Iris pigment epithelial cell (primary cell): ENCODE measurements at places on chromosomes 16 and 17.

DNA sequence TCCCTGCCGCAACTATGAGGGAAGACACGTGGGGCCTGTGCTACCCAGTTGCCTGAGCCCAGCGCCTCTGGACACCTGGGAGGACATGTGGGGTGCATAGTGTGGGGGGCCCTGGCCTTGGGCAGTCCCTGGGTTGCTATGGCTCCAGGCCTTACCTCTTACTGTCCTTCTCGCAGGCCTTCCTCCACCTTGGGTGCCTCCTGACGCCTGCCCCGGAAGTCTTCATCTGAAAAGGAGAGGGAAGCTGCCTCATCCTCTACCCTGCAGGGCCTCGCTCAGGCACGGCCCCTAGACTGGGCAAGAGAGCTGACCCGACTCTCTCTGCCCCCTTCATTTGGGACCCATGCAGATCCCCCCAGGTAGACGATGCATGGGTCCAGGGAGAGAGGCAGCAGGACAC, 16.5 kb upstream of the MRPS23 start:
- no peak for DNase-seq

DNA sequence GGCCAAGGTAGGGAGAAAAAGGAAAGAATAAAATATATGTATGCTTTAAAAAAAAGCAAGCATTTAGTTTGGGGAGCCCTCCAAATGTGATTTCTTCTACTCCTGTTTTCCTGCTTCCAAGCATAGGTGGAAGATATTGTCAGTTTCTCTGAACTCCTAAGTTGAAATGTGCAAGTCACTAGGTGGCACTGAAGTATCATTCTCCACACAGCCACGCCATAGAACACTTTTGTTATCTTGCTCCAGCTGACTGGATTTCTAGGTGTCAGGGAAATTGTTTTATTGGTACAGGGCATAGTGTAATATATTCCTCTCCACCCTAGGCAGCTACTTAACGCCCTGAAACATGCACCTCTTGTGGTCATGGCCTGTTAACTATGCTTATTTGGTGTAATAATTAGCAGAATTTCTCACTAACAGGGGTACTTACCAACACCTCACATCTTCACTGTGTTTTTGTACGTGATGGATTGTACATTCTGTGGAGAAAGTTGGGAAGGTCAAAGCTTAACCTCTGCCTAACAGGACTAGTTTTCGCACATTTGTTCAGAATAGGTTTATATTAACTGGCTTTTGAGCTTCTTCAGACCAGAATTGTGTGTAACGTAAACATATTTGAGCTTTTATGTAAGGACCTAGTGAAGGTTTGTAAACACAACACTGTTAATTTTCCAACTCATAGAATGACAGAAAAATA, 69.3 kb downstream of the FTO start:
- peak; percentile 87 for DNase-seq

DNA sequence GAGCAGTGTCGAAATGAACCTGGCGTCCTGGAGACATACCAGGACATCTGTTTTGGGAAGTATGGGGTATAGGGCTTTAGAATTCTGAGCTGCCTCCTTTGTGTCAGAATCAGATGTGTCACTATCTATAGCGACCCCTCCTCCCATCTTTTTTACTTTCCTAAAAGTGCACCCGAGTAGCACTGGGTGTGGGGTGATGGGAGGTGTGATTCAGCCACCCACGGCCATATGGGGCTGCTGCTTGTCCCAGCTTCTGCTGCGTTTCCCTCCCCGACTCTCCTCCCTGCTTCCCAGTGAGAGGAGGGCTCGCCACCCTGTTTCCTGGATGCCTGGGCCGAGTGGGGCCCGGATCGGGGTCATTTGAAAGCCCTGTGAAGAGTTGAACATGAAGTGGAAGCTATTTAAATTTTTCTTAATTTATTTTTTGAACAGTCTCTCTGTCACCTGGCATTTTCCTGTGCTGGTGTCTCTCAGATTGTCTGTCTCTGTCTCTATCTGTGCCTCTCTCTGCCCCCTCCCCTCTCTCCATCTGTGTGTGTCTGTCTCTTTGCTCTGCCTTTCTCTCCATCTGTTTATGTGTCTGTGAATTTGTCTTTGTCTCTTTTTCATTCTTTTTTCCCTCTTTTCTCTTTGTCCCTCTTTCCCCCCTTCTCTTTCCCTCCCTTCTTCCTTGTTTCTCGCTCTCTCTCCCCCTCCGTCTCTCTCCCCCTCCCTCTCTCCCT, 638.8 kb upstream of the EEF2KMT start:
- no peak for DNase-seq

- DNase-seq: peak; percentile 88
Observed at GRCh38 chr17:83203073-83203471, 123.7 kb downstream of the METRNL start.

GRCh38 chr16:50247906-50248608, 18.3 kb upstream of the ADCY7 start:
- DNase-seq: no peak

DNA sequence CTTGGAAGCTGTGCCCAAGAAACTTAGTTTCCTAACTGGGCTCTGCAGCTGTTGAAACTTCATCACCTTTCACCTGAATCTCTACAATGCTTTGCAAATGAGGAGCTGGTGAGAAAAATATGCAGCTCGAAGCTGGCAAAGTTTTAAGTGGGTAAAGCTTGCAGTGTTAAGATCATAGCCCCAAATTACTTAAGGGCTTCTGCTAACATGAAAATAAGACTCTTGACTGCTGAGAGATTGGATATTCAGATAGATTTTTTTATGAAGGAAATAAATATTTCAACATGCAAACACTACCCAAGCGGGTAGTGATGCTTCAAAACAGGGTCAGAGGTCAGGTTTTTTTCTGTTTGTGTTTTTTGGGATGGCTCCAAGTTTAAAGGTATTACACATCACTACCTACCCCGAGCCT, 278.7 kb downstream of the FTO start:
- DNase-seq: peak; percentile 24

GRCh38 chr16:16150117-16150877, 73.0 kb downstream of the ABCC6 start:
- DNase-seq: no peak

GRCh38 chr17:47669081-47669480, 19.4 kb downstream of the KPNB1 start:
- peak; percentile 11 for DNase-seq

DNA sequence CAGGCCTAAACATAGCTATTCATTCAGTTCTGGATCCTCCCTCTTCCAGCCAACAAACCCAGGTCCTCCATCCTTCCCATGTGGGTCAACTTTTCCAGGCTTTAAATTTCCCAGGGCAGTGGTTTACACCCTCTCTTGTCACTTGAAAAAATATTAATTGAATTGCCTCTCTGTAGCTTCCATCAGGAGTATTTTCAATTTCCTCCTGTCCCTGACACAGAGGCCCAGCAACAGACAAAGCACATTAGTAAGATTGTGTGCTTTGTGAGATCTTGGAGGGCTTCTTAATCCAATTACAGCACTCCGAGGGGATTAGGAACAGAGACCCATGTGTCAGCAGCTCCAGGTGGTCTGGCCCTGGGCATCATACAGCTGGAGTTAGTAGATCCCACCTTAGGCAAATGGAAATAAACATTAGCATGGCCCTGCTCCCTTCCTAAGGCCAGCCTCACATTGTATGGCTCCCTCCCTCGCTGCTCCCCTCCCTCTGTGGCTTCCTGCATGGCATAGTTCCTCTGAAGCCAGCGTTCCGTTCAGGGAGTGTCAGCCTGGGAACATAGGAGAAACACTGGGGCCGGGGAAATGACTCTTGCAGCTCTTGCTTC, 132.7 kb upstream of the HSBP1 start:
- peak; percentile 21 for DNase-seq
